ENCODE measurements at places on chromosomes 12 and 14.
A peak's percentile ranks its signal among the peaks of the same experiment; 100 is the strongest.

DNA sequence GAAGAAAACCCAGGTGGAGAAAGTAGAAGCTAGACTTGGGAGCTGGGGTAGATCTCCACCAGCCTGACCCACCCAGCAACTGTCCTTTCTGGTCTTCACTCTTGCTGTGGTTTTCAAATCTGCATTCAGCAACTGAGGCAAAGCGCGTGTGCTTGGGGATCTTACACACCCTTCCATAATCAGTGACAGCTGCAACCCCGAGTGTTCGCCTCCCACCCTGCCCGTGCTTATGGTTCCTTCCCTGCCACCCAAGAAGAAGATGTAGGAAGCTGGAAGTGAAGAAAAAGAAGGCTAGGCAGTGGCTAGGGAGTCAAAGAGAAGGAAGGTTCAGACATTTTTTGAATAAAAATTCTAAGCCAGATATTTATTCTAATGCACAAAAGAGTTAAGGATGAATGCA is 162.6 kb upstream of the CCND2 start:
- no peak for DNase-seq

- no peak for DNase-seq
Observed at GRCh38 chr12:67910360-67911274, 78.6 kb upstream of the IFNG-AS1 start.

DNA sequence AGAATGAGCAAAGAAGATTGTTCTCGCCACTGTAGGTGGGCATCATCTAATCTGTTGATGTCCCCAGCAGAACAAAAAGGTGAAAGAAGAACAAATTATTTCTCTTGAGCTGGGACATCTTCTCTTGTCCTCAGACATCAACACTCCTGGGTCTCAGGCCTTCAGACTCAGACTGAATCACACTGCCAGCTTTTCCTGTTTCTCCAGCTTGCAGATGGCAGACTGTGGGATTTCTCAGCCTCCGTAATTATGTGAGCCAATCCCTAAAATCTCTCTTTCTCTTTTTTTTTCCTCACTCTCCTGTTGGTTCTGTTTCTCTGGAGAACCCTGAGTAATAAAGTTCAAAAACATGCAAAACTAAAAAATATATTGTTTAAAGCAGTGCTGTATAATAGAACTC is 3.7 kb upstream of the TMPRSS12 start:
- no peak for DNase-seq

DNA sequence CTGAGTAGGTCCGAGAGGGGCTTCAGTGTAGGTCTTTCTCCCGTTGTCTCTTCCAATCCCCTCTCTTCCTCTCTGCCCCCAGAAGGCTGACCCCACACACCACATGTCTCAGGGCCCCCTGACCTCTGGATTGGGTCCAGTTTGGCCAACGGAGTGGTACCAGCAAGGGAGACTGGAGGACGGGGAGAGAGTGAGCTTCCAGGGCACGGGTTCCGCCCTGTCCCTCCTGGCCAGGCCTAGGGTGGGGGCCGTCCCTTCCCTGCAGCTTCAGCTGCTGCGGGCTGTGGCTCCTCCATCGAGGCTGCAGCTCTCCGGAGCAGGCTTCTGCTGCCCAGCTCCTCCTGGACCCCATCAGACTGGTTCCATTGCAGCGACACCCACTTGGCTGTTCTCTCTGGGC is 17.4 kb downstream of the FZD10 start:
- DNase-seq = no peak

DNA sequence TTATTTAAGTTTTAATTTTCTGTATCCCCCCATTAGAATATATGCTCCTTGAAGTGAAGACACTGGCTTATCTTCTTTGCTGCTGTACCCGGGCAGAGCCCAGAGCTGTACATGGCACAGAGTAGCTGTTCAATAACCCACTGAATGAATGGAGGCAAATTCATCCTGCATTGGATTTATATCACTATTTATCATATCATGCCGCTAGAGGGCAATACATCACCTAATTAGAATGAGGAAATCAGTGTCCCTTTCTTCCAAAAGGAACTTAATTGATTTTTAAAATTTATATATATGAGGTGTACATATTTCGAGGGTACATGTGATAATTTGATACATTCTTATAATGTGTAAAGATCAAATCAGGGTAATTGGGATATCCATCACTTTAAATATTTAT is 89.2 kb upstream of the TMEM260 start:
- peak; percentile 58 for DNase-seq

GRCh38 chr12:126700096-126700495 is 1566.9 kb upstream of the TMEM132C start:
- DNase-seq = no peak

DNA sequence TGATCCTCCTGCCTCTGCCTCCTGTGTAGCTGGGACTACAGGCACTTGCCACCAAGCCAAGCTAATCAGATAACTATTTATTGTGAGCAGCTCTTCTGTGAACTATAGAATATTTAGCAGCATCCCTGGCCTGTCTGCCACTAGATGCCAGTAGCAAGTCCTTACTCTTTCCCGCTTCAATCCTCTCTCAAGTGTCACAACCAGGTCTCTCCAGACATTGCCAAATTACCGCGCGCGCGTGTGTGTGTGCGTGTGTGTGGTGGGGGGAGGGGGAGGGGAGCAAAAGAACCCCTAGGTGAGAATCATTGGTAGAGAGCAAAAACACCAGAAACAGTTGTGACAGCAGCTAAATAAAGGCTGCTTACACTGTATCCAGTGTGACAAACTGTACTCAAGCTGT is 49.9 kb downstream of the PPP2R5E start:
- DNase-seq = no peak

DNA sequence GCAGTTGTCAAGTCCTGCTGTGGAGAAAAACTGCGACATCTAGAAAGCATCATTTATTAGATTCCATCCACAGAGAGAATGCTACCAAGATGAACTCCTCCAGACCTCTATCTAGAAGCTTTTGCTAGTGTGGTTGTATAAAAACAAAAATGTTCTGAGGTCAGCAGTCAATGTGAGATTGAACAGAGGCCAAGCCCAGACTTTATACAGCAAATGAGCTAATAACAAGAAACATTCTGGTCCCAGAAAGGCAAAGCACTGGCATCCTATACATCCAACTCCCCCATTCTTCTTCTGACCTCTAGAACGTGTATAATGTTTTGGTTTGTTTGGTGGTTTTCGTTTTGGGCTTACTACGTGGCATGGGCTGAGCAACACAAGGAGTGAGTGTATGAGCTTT is 26.7 kb upstream of the RIN3 start:
- DNase-seq = no peak

GRCh38 chr12:76265424-76266180 is 82.6 kb downstream of the BBS10 start:
- no peak for DNase-seq

DNA sequence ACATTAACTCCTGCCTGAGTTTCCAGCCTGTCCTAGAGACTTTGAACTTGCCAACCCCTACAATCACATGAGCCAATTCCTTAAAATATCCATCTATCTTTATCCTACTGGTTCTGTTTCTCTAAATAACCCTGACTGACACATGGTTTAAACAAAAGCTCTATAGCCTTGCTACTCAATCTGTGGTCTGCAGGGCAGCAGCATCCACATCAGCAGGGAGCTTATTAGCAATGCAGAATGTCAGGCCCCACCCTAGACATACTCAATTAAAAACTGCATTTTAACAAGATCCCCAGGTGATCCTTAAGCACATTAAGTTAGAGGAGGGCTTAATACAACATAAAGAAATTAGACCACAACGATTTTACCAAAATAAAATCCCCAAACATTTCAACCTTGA is 108.3 kb upstream of the CPSF6 start:
- DNase-seq = no peak

- no peak for DNase-seq
Observed at GRCh38 chr12:91958816-91959215, 186.8 kb downstream of the BTG1 start.

- DNase-seq = no peak
Observed at GRCh38 chr12:86407620-86408208, 151.5 kb upstream of the MGAT4C start.

- DNase-seq = no peak
Observed at GRCh38 chr12:93879476-93880421, 202.6 kb downstream of the CRADD start.

DNA sequence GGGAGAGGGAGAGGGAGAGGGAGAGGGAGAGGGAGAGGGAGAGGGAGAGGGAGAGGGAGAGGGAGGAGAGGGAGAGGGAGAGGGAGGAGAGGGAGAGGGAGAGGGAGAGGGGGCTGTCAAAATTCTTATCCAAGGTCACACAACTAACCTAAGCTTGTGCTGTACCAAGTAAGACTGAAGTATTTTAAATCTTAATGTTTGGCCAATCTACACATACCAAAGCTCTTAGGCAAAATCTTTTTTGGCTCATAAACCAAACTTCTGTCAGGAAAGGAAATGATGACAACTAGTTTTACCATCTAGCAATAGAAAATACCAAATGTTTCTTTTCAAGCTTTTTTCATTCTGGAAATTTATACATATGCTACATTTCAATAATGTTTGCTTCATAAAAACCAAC is 33.8 kb downstream of the CCDC38 start:
- DNase-seq = no peak

GRCh38 chr12:50765095-50765911 is 1.4 kb downstream of the ATF1 start:
- peak; percentile 27 for DNase-seq

GRCh38 chr14:38252066-38252710 is 3.7 kb downstream of the CLEC14A start:
- DNase-seq = peak; percentile 35

GRCh38 chr14:24172261-24172860 is 481 bp downstream of the REC8 start:
- no peak for DNase-seq

- no peak for DNase-seq
Observed at GRCh38 chr14:102419716-102420115, 57.0 kb downstream of the TECPR2 start.

- no peak for DNase-seq
Observed at GRCh38 chr12:24047326-24047725, 97.9 kb upstream of the SOX5 start.

- no peak for DNase-seq
Observed at GRCh38 chr14:38255408-38255672, 553 bp downstream of the CLEC14A start.

GRCh38 chr14:67636361-67636919 is 16.7 kb downstream of the ARG2 start:
- DNase-seq = no peak

- no peak for DNase-seq
Observed at GRCh38 chr14:96215452-96216244, 11.0 kb downstream of the BDKRB2 start.

DNA sequence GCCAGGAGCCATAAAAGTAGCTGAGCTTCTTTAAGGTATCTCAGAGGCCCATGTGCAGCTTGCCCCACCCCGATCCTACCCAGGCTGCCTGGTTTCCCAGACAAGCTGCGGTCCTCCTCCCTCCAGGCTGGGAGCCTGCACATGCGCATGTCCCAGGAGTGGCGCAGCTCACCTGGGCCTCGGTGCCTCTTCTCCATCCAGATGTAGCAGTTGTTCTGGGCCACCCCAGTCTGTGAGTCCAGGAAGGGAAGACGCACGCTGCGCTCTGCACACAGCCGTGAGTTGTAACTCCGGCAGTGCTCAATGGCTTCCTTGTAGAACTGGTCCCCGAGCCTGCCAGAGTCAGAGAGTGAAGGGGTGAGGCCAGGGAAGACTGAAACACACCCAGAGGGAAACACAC is 122.3 kb downstream of the DPF3 start:
- no peak for DNase-seq

Measured in NCI-H748 treated with DMSO at 0.1 percent for 48 hours (cell line).